ENCODE measurements at places on chromosomes 5 and 9.

DNA sequence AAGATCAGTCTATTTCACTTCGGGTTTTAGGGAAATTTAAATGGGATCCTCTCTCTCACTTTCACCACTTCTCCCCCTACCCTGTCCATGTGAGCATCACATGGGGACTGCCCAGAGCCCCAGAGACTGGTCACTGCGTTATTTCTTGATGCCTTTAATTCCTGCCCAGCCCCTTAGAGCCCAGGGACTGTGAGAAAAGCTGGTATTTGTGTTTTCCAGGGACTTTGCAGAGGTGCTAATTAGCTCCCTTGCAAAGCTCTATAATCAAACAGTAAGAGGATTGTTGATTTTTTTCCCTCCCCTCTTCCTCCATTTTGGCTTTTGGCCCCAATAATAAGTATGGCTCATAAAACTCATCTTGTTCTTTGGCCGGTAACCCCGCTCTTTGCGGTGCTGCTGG lies 35.6 kb downstream of the NTRK2 start:
- DNase-seq, result no peak

GRCh38 chr9:125214186-125214585 lies 13.8 kb downstream of the RABEPK start:
- DNase-seq, result no peak

GRCh38 chr5:157286761-157287211 lies 20.9 kb downstream of the CYFIP2 start:
- no peak for DNase-seq

GRCh38 chr5:65903581-65903980 lies 22.8 kb upstream of the ERBIN start:
- DNase-seq, result no peak

DNA sequence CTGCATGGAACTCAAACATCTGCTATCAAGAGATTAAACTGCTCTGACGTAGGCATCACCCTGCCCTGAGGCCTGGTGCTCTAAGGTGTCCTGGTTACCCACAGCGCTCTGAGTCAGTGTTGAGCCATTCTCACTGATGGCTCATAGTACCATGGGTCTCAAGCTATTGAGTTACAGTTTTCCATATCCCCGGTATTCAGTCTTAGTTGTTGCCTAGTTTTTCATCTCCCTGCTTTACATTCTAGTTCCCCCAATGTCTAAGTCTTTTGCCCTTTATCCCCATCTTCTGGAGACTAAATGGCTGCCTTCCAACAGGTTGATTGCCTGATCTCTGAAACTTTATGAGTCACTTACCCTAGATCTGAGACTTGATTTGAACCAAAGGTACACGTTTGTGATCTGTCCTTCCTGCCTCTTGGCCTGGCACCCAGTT lies 161.2 kb upstream of the PTGER4 start:
- no peak for DNase-seq
